Left renal pelvis (tissue), 4 donors: ENCODE measurements at places on chromosomes 2 and 18.

DNA sequence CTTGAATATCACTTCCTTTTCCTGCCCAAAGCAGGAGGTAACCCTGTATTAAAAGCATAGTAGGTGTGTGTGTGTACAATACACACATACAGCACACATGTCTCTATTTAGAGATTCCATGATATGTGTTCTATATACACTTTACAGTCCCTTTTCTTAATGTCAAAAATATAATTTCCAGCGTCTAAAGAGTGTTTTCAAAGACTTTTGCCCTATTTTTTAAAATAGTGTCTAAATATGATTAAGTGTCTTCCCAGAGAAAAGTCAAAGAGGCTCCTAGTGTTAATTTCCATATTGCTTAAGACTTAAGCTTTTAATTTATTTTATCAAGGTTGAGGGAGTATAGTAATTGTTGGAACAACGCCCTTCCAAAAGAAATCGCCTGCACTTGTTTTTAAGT lies 420.3 kb upstream of the POU3F3 start:
- DNase-seq = no peak

- no peak for DNase-seq
Observed at GRCh38 chr2:25042321-25043240, 705 bp downstream of the EFR3B start.

DNA sequence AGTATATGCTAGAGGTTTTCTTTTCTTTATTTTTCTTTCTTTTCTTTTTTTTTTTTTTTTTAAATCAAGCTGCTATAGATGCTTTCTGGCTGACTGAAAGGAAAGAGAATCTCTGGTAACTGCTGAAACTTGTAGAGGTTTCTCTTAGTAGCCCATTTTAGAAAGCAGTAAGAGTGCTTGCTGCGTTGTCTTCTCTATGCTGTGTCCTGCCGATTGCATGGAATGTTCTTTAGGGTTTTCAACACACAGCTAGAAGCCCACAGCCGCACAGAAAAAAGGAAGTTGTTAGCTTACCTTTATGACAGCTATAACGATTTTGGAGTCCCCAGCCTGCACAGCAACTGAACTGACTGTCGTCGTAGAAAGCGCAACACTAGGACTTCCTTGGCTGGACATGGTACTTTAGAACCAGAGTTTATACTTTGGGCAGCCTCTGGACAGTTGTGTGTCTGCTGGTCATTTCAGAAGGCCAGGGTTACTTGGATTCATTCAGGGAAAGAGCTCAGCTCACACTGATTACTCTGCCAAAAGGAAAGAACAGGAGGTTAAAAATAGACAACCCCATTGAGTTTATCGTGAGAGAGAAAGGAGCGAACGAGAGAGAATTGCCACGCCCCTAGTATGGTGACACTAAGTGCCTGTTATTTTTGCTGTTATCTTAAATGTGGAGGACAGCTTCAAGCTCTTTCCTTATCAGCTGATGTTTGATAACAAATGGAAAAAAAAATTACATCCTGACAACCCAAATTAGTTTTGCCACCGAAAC lies at the start of gene CCDC141:
Gene CCDC141 (minus strand): TSS at position 592 of the 766 bp plus-strand sequence. CDS start 196 bp downstream, at position 396.
- no peak for DNase-seq

- DNase-seq = no peak
Observed at GRCh38 chr2:189658306-189659212, 2.7 kb upstream of the ASNSD1 start.

DNA sequence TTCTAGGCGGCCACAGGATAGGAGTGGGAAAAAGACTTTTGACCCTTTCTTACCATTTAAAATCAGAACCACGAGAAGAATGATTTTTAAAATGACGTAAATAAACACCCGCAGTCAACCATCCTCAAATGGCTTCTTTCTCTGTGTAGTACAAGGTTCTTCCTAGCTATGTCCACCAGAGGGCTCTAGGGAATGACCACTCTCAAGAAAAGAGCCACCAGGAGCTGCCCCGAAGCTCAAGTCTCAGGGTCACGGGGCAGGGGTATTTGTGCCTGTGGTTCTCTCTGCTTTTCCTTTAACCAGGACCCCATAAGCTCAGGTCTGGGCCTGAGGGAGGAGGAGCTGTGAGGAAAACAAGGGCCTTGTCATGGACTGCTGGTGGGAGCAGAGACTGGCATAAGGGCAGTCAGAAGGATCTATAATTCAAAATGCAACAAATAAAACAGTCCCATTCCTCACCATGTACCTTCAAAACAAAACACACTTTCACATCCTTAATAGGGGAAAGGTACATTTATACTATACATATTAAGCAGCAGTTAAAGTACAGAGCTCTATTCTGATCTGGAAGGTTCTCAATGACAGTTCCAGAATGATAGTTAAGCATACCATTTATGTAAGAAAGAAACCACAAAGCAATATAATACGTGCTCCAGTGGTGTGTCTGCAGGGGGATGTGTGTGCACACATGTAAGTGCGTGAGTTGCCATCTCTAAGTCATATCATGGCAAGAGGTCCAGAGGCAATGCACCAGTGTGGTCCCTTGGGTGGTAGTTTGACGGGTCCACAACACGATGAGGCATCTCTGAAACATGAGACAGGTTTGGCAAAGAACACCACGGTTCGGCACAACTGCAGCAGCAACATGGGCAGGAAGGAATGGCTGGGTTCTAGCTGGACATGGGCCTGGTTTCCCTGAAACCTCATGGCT lies 18.6 kb downstream of the LYPD1 start:
- no peak for DNase-seq

- no peak for DNase-seq
Observed at GRCh38 chr2:214451516-214452275, 40.8 kb downstream of the VWC2L start.

GRCh38 chr2:26570083-26570430 lies 71.1 kb downstream of the CIB4 start:
- DNase-seq = no peak

DNA sequence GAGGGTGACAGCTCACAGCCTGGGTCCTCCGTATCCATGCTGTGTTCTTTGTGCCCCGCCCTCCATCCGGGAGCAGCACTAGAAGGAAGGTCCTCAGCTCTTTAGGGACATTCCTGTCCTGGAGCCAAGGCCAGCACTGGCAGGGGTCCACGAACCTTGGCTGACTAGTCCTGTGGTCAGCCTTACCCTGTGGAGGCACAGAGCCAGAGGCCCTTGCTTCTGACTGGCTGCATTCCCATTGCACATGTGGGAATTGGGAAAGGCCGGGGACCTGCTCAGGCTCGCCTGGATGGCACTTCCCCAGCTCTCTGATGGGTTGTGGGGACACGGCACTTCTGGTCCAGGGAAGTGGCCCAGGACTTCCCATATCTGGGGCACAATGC lies 24.9 kb upstream of the RHOB start:
- DNase-seq = no peak

GRCh38 chr2:241577413-241578122 lies 19.0 kb downstream of the BOK start:
- DNase-seq = no peak

GRCh38 chr18:23635283-23636070 lies 27.2 kb downstream of the ANKRD29 start:
- DNase-seq = no peak

DNA sequence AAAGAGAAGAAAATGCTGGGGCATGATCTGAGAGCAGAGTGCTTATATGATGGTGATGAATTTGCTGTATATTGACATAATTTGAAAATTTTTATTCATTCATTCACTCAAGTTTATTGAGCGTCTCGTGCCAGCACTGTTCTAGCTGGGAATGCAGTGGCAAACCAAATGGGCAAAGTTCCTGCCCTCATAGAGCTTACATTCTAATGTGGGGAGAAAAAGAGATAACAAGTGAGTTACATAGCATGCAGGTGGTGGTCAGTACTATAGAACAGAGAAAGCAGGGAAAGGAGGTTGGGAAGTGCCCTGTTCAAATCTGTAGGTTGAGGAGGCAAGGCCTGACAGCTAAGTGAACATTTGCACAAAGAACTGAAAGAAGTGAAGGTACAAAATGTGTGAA lies 4.3 kb downstream of the CEP192 start:
- DNase-seq = no peak

DNA sequence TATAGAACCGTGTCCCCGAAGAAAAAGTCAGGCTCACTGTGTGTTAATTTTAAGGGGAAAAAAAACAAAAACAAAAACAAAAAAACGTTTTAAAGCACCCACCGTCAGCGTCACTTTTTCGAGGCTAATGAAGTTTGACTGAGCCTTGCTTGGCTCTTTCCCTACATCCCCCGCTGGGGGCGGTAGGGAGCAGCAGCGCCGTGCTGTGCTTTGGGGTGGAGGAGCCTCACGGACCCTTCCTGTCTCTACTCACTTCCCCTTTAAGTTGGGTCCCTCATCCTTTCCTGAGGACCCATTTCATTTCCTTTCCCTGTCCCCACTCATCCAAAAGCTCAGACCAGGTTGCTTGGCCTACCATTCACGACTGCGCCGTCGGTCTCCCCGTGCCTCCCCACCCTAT lies 82.8 kb upstream of the RPL31 start:
- DNase-seq = no peak

- DNase-seq = no peak
Observed at GRCh38 chr2:240375024-240375645, 60.3 kb upstream of the GPC1 start.

GRCh38 chr18:48884306-48884705 lies 66.5 kb downstream of the SMAD7 start:
- no peak for DNase-seq

- DNase-seq = no peak
Observed at GRCh38 chr2:191601060-191601459, 76.9 kb upstream of the NABP1 start.

DNA sequence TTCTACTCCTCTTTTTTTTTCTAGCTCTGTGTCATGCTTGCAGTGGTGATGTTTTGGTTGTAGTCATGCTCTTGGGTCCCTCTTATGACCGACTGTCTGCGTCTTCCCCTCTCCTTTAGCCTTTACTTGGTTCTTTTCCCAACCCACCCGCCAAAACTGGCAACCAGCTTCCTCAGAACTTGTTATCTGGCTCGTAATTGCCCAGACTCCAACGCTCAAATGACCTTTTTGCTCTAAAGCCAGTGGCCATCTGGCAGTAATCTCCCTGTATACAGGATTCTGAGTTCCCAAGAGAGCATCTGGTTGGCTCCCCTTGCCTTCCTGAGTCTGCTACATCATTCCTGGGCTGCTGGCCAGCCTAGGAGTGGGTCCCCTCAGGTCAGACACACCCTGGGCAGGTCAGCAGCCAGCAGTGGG lies 147.2 kb downstream of the MGAT5 start:
- no peak for DNase-seq

DNA sequence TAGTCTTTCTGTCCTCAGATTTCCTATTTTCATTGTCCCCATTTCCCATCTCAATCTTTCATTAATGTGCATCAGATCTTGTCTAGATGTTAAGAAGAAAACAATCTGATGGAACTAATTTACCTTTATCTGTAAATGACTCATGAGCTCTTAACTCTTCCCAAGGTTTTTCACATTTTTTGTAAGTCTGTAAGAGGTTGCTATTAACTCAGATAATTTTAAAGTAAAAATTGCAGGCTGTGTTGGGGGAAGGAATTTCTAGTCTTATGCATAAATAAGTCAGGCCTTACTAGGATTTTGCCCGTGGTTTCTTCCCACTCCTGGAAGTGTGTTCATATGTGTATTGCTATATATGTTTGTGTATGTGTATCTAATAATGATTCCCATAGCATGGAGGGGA lies 4.3 kb downstream of the NAB1 start:
- no peak for DNase-seq

DNA sequence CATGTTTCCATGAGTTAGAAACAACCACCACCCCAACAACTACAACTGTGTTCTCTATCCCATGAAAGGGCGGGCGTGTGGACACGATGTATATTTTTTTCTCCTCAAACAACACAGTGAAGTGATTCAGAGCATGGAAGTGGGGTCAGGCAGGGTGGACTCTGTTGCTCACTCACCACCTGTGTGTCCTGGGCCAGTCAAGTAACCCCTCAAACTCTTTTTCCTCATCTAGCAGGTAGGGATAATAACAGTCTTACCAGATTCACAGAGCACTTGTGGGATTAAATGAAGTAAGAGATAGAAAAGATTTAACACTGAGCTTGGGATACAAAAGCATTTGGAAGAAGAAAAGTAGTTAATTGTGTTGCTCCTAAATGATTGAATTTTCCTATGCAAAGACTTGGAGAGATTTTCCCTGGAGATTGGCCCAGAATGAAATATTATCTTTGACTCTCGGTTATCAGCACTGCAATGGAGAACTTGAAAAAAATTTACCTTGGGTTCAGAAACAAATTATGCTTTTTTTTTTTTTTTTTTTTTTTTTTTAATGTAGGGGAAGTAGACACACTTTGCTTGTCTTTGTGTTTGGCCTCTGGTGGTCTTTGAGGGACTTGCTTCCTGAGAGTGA lies 161.9 kb upstream of the EPAS1 start:
- DNase-seq = no peak

DNA sequence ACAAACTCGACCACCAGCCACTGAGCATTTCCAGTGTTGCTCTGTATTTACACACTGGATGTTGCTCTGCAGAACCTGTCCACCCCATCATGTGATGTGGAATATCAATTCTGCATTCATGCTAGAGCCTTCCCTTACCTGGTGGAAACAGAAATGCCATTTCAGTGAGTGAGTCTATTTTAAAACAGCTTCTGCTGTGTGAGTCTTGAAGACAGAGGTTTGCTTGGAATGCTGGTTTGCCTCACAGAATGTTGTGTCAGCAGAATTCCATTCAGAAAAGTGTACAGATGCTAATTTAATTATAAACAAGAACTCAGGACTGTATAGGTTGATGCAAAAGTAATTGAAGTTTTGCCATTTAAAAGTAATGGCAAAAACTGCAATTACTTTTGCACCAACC lies 118.3 kb downstream of the MAP3K20 start:
- DNase-seq = no peak

GRCh38 chr18:56723068-56723467 lies 71.9 kb downstream of the WDR7 start:
- no peak for DNase-seq

DNA sequence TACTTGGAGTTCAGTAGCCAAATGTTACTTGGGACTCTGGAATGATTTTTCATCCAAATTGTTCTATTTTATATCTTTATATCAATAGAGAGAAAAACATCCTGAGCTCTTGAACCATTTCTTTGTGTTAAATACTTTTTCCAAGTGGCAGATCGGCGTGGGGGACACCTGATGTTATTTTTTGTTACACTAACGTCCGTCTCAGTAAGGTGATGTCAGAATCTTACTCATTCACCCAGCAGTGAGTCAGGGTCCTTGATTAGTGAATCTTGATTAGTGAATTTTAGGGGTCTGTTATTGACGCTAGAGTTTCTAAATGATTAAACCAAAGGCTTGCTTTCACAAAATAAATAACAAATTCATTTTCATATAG lies 1.7 kb downstream of the MIB1 start:
- DNase-seq = no peak
